ENCODE measurements at places on chromosomes 11 and 22. TPM values are rescaled to one million over a fixed set of nuclear protein-coding genes. Genes with fewer than 3 reads are reported as not detected.

MYEOV gene
- total RNA-seq: not detected

- H3K36me3 ChIP-seq: no peaks in the 10 kb centered on the region
- H3K4me3 ChIP-seq: no peak overlapping the region
- H3K27ac ChIP-seq: no peak overlapping the region
- no peak for DNase-seq
- H3K4me1 ChIP-seq: no peaks in the 10 kb centered on the region
Observed at GRCh38 chr11:122777343-122777742, 61.0 kb upstream of the CRTAM start.

DNA sequence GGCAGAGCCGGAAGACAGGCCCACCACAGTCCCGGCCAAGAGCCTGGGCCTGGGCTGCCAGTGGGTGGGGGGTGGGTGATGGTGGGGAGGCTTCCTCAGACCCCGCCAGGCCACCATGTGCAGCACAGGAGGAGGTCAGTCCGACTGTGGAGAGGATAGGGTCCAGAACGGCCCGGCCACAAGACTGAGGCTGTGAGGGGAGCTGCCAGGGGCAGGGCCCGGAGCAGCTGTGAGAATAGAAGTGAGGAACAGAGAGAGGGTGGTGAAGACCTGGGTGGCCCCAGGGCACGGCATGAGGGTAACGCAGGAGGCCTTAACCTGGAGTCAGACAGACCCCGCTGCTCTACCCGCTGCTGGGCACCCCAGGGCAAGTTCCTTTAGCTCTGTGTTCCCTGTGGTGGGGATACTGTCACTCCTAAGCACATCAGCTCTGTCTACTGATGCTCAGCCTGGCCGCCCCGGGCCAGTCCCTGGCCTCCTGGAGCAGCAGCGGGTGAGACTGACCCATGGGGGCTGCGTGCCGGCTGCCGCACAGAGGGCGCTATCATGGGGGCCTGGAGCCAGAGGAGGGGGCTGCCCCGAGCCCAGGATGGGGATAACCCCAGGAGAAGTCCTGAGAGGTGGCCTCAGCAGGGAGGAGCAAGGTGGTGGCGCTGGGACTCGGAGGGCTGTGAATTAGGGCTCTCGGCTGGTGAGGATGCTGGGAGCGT lies 1.7 kb downstream of the FERMT3 start:
- no peak for DNase-seq
- H3K27ac ChIP-seq: peak overlapping the region; percentile 61
- no peak overlapping the region for H3K4me3 ChIP-seq
- peaks cover 5% of the 10 kb centered on the region for H3K36me3 ChIP-seq
- no peaks in the 10 kb centered on the region for H3K27me3 ChIP-seq

DNA sequence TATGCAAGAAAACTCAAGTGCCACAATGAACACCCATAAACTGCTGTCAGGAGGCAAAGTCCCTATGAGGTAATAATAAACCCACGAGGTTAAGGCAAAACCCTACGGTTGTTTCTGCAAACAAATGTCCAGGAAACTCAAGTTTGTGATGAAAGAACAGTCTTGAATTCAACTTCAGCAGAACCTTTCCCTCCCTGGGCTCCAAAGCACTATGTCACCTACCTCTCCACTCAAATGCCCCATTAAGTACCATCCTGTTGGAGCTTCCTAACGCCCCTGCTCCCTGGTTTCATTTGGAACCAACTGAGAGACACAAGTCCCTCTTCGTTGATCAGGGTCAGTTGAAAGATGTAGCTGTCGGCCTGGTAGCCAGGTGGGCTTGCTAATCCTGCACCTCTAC lies 2.6 kb upstream of the C11orf91 start:
- H3K27ac ChIP-seq: no peak overlapping the region
- H3K36me3 ChIP-seq: no peaks in the 10 kb centered on the region
- no peak overlapping the region for H3K4me3 ChIP-seq
- DNase-seq: no peak
- H3K27me3 ChIP-seq: no peaks in the 10 kb centered on the region
- H3K4me1 ChIP-seq: peaks cover 6% of the 10 kb centered on the region

GRCh38 chr11:18676803-18677202 lies 21.8 kb upstream of the TMEM86A start:
- no peaks in the 10 kb centered on the region for H3K4me1 ChIP-seq
- H3K27me3 ChIP-seq: no peaks in the 10 kb centered on the region
- no peak for DNase-seq
- no peak overlapping the region for H3K27ac ChIP-seq

- no peak for DNase-seq
- H3K4me1 ChIP-seq: no peaks in the 10 kb centered on the region
- no peak overlapping the region for H3K4me3 ChIP-seq
- H3K27ac ChIP-seq: no peak overlapping the region
Observed at GRCh38 chr22:48960576-48960975, 867.1 kb downstream of the BRD1 start.

DNA sequence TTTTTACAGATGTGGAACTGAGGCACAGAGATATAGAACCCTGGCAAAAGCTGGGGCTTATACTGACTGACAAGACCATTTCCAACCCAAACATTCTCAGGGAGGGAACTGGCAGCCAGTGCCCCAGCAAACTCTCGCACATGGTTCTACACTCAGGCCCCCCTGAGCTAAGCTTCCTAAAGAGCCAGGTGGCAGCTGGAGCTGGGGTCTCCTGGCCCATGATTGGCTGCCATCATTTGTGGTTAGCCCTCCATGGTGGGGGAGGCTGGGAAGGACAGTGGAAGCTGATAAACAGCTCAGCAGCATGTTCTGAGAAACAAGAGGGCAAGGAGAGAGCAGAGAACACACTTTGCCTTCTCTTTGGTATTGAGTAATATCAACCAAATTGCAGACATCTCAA lies at the start of gene RAG1:
Gene RAG1 (plus strand): TSS at position 314 of the 400 bp plus-strand sequence. CDS start 5,298 bp downstream, outside the sequence.
- H3K4me3 ChIP-seq: no peak within 1 kb of the TSS
- DNase-seq: no peak
- no peaks in the 10 kb centered on the region for H3K27me3 ChIP-seq
- no peaks in the 10 kb centered on the region for H3K4me1 ChIP-seq
- no peaks in the 10 kb centered on the region for H3K36me3 ChIP-seq

- no peaks in the 10 kb centered on the region for H3K27me3 ChIP-seq
- no peaks in the 10 kb centered on the region for H3K36me3 ChIP-seq
- DNase-seq: no peak
- no peaks in the 10 kb centered on the region for H3K4me1 ChIP-seq
- no peak overlapping the region for H3K27ac ChIP-seq
Observed at GRCh38 chr11:33658195-33658900, 42.3 kb downstream of the C11orf91 start.

All from prostate gland (tissue), 2 donors.